ENCODE measurements at places on chromosomes 16 and 17.

- DNase-seq: no peak
Measured at GRCh38 chr17:57875290-57876022, 25.6 kb upstream of the MRPS23 start.

- no peak for DNase-seq
Measured at GRCh38 chr17:78596871-78597764, 19.9 kb upstream of the DNAH17 start.

DNA sequence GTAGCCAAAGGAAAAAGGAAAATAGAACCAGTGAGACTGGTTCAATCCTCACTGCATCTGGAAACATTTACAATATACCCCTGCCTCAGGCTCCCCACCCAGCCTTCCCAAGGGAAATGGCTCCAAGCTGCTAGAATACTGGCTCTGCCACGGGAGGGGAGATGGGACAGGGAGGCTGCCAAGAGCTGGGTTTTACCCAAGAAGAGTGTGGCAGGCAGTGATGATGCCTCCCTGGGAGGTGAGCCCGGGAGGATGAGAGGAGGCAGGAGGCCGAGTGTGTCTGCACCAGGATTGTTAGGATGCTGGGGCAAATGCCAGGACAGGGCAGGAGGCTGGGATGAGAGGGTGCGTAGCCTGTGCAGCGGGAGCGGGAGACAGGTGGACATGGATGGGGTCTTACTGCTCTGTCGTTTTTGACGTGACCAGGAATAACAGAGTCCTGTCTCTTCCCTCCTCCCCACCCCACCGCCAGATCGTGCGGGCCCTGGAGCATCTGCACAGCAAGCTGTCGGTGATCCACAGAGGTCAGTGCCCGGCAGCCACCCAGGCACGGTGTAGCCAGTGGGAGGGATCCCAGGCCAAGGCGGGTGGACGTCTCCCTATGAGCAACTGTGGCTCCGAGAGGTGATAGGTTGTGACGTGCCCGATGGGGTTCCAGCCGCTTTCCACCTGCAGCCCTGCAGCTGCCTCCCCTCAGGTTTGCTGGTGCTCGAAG lies 18.4 kb downstream of the MAP2K3 start:
- DNase-seq: no peak

GRCh38 chr16:49658531-49658930 lies 197.4 kb downstream of the ZNF423 start:
- DNase-seq: no peak

DNA sequence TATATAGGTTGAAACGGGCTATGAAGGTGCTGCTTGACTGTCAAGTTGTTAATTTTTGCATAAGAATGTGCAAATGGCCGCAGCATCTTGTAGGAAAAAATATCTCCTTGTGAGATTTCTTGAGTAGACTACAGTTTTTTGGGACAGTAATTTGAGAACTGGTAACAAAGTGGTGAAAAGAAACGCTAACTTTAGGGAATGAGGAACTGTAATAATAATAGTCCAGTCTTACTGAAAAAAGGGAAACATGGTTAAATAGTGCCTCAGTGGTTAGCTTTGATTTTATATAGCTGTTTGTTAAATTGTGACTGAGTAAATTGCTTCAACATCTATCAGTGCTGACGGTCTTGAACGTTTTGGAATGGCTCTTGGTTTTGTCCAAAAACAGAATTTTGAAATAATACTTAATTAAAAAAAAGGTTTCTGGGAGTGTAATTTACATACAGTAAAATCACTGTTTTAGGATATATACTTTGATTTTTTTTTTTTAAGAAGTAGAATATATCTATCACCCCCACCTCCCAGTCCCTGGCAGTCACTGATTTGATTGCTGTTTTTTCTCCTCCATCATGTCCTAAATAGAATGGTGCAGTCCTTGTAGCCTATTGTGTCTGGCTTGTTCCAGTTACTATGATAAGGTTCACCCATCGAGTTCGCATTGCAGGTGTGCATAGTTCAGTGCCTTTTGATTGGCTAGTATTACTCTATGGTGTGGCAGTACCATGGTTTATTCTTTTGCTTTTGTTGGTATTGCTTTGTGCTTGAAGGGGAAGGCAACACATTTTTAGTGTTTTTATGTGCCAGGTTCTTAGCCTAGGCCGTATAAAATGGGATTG lies 2.8 kb downstream of the HAPSTR1 start:
- no peak for DNase-seq

GRCh38 chr16:65876056-65876408 lies 490.5 kb upstream of the CDH5 start:
- DNase-seq: no peak

DNA sequence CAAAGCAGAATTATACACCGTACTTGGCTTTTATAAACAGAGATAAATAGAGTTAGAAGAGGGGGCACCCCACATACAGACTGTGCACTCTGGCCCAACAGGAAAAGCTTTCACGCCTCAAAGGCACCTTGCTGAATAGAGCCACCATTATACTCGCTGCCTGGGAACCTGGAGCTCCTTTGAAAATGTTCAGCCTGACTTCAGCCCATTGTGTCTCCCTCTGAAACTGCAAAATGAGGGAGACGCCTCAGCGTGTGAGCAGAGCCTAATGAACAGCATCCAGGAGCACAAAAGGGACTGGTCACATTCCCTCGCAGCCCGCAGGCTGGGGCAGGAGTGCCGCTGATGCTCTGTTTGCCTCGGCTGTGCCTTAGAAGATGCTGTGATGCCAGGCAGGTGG lies 46.3 kb downstream of the ABCC12 start:
- no peak for DNase-seq

DNA sequence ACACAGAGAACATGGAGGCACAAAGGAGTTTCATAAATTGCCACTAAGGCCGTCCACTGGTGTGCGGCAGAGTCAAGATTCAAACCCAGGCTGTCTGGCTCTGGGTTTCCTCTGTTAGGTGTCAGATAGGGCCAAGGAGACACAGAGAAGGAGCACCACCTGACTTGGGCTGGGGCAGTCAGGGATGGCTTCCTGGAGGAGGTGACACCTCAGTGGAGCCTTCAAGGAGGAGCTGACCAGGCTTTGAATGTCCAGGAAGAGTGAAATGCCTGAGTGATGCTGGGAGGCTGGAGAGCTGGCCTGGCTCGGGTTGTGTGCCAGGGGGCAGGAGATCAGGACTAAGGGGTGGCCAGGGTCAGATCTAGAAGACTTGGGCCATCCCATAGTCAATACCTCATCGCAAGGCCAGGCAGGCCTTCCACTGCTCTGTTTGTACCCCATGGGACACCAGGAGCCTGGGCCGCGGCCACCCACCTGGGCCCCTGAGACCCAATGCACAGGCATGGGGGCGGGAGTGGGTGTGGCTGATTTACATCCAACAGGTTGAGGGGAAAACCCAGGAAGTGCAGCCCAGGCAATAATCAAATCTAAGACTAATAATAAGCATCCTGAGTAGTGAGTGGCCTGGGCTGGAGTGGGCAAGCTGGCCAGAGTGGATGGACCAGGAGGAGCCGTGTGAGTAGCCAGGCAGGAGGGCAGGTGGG lies 73.7 kb downstream of the USP22 start:
- DNase-seq: no peak

- no peak for DNase-seq
Measured at GRCh38 chr16:6131526-6132050, 1034.0 kb upstream of the EEF2KMT start.

- DNase-seq: no peak
Measured at GRCh38 chr17:13202835-13203234, 185.0 kb upstream of the ELAC2 start.

- DNase-seq: no peak
Measured at GRCh38 chr16:62829607-62830006, 793.4 kb upstream of the CDH8 start.

DNA sequence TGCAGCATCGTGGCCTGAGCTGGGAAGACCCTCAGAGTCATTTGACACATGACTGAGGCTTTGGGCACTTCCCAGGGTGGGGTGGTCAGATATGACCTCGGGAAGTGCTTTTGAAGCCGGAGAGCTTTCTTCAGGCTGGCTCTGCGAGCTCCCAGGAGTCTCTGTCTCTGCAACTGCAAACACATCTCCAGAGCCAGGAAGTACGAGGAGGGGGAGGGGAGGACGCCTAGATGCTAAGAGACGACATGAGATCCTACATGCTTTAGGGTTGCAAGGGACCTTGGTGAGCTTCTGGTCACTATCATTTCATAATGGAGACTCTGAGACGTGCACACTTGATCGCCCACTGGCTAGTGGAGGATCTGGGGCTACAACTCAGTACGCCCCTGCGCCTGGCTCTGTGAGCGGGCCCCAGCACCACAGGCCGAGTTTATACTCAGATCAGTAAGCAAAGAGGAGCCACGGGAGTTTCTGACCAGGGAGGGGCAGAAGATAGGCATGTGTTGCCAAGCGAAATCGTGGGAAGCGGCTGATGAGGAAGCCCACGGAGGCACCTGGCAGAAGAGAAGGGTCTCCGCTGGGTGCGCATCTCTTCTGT lies 527 bp upstream of the MGAT5B start:
- no peak for DNase-seq

DNA sequence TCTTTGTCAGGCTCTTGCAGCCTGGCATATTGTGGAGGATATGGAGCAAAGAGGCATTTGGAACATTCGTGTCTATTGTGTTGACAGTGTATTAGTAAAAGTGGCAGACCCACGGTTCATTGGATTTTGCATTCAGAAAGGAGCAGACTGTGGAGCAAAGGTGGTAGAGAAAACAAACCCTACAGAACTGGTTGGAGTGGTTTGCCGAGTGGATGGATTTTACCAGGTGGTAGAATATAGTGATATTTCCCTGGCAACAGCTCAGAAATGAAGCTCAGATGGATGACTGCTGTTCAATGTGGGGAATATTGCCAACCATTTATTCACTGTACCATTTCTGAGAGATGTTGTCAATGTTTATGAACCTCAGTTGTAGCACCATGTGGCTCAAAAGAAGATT lies 44.5 kb downstream of the EFCAB13 start:
- no peak for DNase-seq

- DNase-seq: no peak
Measured at GRCh38 chr17:51799240-51799639, 359.3 kb downstream of the CA10 start.

DNA sequence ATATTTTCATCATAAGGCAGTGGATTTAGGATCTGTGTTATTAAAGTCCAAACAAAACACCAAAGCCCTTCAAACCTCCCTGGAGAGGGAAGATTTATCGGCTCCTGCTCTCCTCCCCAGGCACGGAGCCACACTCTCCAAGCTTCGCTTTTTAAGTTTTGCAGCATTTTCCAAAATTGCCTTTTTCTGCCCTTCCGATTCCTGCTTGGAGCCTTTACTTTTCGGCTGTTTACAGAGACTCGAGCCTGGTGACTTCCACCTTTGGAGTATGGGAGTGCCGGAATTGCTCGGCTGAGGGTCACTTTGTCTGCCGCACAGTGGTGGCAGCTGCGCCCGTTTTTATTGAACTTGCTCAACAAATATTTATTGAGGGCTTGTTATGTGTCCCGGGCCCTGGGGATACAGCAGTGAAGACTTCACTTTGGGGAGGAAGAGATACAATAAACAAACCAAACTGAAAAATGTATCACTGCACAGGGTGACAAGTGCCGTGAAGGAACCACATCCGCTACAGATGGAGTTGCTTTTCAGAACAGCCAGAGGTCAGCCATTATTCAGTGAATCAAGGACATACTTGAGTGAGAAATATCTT lies 185.5 kb downstream of the NTN1 start:
- DNase-seq: no peak

- DNase-seq: no peak
Measured at GRCh38 chr16:31428279-31428597, at the start of gene COX6A2. TSS of gene COX6A2 (minus strand) at chr16:31428360. CDS start at chr16:31428325, 35 bp downstream.

DNA sequence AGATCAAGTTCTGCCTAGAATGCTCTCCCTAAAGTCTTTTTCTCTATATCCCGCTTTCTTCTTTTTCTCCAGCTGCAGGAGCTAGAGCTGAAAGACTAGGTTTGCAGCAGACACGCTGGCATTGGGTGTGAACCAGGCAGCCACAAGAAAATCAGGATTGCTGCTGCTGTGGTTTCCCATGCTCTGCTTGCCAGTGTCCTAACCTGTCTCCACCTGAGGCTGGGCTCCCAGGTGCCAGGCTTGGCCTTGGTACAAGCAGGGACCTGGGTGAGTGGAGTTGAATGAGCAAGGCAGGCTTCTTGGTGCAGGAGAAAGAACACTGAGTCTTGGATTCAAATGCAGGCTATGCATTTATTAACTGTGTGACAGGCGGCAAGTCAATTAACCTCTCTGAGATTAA lies 440.3 kb upstream of the MAF start:
- no peak for DNase-seq

DNA sequence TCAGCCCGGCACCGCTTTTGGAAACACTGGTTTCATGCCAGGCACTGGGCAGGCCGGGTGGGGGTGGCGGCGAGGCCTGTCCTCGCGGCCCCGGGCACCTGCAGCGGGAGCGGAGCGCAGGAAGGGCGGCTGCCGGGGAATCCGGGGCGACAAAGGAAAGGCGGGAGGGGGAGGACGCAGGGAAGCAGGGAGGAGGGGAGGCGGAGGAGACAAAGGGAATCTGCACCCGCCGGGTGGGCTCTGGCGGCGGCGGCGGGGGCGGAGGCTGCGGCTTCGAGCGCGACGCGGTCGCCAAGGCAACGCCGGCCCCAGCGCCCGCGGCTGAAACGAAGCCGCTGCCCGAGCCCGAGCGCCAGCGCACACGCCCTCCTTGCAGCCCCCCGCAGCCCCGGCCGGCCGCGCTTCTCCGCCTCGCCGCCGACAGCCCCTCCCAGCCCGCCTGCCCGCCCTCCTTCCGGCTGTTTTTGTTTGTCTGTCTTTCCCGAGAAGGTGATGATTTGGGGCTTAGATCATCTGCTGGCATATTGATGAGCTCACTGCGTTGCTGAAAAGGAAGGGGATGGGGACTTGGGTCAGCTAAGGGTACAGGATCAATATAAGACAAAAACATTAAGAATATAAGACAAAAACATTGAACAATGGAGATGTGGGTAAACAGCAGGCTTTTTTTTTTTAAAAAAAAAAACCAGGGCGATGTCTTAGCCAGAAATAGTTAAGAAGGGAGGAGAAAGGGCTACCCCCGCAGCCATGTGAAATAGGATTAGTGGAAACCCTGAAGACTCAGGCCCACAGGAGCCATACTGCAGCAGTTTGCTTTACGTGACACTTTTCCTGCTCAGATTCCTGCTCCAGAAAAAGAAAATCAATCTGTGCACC lies 32.7 kb downstream of the CDK5R1 start:
- peak; percentile 83 for DNase-seq

GRCh38 chr17:63946440-63947363 lies 14.6 kb upstream of the CD79B start:
- DNase-seq: peak; percentile 65

GRCh38 chr16:15434425-15435215 lies at the start of gene BMERB1:
TSS of gene BMERB1 (plus strand) at chr16:15434588. CDS start at chr16:15434654, 66 bp downstream.
- peak; percentile 42 for DNase-seq

GRCh38 chr17:41486809-41487530 lies 2.7 kb downstream of the KRT36 start:
- DNase-seq: peak; percentile 9

- DNase-seq: peak; percentile 85
Measured at GRCh38 chr17:58344791-58345157, 7.2 kb downstream of the SUPT4H1 start.

GRCh38 chr16:2209258-2210008 lies 1.2 kb downstream of the BRICD5 start:
- DNase-seq: no peak

GRCh38 chr16:87541147-87541871 lies 48.5 kb upstream of the ZCCHC14 start:
- DNase-seq: no peak

GRCh38 chr17:21098934-21099689 lies 27.7 kb upstream of the DHRS7B start:
- DNase-seq: peak; percentile 70
